Foreskin keratinocyte (primary cell): ENCODE measurements at places on chromosomes 4 and X. TPM values are rescaled to one million over a fixed set of nuclear protein-coding genes. Genes with fewer than 3 reads are reported as not detected.
A peak's percentile ranks its signal among the peaks of the same experiment; 100 is the strongest.

- DNase-seq: peak; percentile 14
Observed at GRCh38 chr4:13240066-13240465, 244.1 kb downstream of the RAB28 start.

DNA sequence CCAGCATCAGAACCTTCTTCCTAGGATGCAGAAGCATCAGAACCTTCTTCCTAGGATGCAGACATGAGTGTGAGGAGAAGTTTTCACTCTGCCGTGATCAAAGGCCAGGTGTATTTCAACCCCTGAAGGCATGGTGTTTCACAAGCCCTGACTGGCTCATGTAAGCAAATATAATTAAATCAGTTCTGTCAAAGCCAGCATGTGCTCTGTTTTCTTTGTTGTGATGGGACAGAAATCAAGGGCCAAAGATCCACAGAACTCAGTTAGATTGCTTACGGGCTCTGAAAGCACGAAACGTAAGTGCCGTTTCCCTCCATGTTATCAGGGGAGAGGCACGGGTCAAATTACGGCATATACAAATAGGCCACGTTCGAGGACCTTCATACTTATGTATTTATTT is 32.0 kb upstream of the CLDN24 start:
- peak; percentile 64 for DNase-seq

- DNase-seq: no peak
Observed at GRCh38 chr4:85842540-85842939, 367.6 kb downstream of the ARHGAP24 start.

- DNase-seq: no peak
Observed at GRCh38 chr4:37890801-37891259, at the start of gene TBC1D1. Gene TBC1D1 (plus strand): TSS chr4:37891084. CDS start chr4:37902096, 11,012 bp downstream.

DNA sequence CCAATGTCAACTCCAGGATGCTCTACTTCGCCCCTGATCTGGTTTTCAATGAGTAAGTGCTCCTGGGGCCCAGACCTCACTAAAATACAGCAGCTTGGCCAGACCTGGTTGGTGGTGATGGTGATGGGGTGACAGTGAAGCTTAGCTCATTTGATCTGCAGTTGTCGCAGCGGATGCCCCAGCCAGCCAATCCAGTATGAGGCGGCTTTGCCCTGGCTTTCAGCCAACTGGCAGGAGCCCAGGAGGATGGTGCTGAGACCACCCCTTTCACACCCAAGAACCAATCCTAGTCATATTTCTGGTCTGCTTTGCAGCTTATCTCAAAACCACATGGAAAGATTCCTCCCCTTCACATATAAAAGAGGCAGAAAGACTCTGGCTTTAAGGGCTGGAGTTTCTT is 173.8 kb downstream of the AR start:
- DNase-seq: no peak

GRCh38 chr4:185878633-185879032 is 66.6 kb upstream of the SORBS2 start:
- no peak for DNase-seq

DNA sequence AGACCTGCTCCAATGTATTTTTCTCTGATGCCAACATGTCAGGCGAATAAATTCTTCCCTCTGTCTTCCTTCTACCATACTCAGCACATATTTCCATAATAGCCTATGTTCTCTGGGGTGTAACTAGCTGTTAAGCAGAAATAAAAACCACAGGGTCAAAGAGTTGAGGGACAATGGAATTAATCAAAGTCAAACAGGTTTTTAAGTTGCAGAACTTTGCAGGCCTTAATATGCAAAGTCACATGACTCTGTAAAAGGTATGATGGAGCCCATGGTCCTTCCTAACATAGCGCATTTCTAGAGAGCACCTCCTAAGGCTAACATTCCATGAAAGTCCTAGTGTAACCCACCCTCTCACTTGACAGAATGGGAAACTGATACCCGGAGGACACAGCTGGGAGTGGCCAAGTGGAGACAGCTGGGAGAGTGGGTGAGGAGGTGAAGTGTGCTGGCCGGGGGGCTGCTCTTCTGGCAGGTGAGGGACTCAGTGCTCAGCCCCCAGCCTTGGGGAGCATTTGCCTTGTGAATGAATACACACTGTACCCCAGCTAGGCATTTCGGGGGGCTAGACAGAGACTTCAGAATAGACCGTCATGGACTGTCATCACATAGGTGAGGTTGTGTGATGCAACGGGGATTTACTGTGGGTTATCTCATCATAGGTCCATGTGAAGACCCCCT is 8.4 kb upstream of the SORCS2 start:
- no peak for DNase-seq

The BGN gene
- total RNA-seq: 0.07 and 0.48 TPM in 2 replicates

- DNase-seq: no peak
Observed at GRCh38 chrX:1138476-1139184, 73.8 kb downstream of the CRLF2 start.

DNA sequence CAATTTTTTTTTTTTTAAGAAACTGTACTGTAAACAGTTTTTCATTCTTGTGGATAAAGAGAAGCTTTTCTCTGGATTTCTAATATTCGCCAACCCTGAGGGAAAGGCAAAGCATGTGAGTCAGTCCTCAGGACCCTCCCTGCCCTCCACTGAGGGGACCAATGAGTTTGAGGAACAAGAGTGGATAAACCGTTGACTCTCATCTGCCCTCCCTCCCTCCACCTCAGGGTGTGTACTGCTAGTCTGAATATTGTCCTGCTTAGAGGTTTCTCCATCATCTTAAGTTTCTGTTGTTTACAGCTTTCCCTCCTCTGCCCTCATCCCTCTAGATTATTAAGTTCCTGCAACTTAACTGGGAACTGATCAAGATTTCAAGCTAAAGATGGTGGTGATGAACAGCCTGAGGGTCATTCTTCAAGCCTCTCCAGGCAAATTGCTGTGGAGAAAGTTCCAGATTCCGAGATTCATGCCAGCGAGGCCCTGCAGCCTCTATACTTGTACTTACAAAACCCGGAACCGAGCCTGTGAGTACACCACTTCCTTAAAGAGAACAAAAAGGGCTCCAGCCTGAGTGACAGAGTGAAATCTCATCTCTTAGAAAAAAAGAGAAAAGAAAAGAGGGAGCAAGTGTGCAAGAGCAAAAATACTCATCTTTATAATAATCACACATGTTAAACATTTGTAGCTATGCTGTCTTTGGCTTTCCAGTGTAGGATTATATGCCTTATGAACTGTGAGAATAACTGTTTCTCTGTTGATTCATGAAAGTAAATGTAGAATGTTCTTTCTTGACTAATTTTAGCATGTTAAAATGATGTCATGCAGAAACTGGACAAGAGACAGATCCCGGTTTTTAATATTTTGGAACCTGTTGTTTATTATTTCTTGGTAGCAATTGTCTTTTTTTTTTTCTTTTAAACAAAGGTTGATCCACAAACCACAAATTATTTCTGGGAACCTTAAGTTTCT is 11.9 kb downstream of the CA5B start:
- DNase-seq: no peak

- DNase-seq: no peak
Observed at GRCh38 chr4:11839889-11840288, 411.2 kb upstream of the HS3ST1 start.

- DNase-seq: no peak
Observed at GRCh38 chr4:76718021-76718420, 179.9 kb downstream of the SOWAHB start.

GRCh38 chr4:147361726-147362125 is 119.2 kb upstream of the EDNRA start:
- DNase-seq: peak; percentile 57

DNA sequence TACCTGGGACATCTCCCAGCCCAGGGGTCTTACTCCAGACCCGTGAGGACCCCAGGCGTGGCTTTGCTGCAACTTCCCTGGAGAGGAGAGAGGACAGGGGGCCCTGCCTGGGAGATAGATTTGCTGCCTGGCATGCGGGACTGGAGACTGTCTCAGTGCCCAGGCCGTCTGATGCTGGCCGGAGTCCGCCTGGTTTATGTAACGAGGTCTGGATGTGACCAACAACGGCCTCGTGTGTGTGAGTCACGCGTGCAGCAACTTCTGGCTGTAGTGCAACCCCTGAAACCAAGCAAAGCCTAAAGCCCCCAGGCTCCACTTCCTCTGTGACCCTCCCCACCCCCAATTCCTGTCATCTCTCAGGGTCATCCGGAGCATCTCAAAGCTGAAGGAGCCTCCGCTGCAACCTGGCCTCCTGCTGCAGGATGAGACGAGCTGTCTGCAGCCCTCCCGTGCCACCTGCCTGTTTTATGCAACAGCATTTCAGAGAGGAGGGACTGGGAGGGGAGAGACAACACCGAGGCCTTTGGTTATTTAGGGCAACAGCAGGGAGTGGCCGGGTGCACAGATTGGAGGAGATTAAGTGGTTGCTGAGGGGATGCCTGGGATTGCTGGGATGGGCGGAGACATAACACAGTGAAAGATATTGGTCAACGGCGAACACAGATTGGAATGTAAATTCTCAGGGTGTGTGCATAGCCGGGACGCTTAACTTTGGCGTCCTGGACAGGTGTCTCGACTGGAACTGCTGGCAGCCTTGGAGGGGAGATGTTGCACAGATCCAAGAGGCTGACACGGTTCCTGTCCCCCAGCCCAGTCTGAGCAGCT is 16.0 kb downstream of the XG start:
- DNase-seq: peak; percentile 74

GRCh38 chrX:489820-490219 is 103.1 kb upstream of the PPP2R3B start:
- DNase-seq: no peak

DNA sequence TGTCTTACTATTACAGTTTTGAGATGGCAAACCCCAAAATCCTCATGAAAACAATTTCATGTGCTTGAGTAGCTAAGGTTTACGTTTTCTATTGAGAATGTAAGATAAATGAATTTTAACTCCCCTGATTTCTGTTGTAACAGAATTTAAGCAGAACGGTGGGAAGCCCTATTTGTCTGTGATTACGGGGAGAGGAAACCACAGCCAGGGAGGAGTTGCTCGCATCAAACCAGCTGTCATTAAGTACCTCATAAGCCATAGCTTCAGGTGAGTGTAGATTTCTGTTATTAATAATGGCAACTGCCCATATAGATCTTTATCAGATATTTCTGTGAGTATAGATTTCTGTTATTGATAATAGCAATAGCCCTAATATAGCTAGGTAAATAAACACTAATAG is 44.2 kb upstream of the RHOH start:
- no peak for DNase-seq

The TGIF2LX gene
- not detected in 2 replicates for total RNA-seq

The UGT2B11 gene
- not detected in 2 replicates for total RNA-seq
